Fibroblast of lung (primary cell): ENCODE measurements at places on chromosomes 12 and 14. TPM values are rescaled to one million over a fixed set of nuclear protein-coding genes. Genes with fewer than 3 reads are reported as not detected.

Gene KLRC3
- total RNA-seq: not detected in 2 replicates

Gene ENDOU
- 0.17 TPM in 1 of 2 replicates, not detected in the other for total RNA-seq

GRCh38 chr14:76088771-76089571 is 62.8 kb upstream of the GPATCH2L start:
- DNase-seq: no peak

GRCh38 chr14:60974090-60974651 is 6.7 kb downstream of the TRMT5 start:
- DNase-seq: peak; percentile 58

GRCh38 chr14:72588521-72588920 is 305.4 kb downstream of the DPF3 start:
- DNase-seq: no peak

DNA sequence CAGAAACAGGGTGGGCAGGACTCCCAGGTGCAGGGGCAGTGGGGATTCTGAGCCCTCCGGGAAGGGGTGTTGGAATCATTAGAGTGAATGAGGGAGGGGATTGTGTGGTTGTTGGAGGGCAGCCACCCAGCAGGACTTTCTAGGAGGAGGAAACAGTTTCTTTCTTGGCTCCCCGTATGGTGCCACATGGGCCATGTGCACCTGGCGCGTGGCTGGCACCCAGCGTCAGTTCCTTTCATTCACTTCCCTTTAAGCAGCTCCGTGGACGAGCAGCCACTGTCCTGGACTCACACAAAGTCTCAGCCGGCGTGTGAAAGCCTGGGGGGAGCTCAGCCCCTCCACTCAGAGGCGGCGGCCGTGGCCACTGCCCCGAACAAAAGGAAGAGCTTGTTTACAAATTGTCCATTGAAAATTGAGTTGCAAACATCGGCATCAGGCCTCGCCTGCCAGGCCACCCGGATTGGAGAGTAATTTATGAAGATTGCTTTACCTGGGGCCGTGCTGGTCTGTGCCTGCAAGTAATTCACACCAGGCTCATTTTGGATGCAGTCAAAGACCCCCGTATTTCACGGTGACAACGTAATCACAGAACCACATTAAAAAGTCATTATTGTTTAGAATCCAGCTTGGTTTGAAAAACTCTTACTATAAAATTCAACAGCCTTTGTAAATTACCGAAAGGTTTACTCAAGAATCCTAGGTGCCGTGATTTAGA is 101.7 kb upstream of the C14orf180 start:
- no peak for DNase-seq

- DNase-seq: no peak
Observed at GRCh38 chr14:68231898-68232297, 412.3 kb downstream of the RAD51B start.

- peak; percentile 38 for DNase-seq
Observed at GRCh38 chr12:25189656-25190055, 5.3 kb downstream of the DNAI7 start.

- DNase-seq: no peak
Observed at GRCh38 chr12:103986829-103987228, 21.2 kb downstream of the TDG start.

DNA sequence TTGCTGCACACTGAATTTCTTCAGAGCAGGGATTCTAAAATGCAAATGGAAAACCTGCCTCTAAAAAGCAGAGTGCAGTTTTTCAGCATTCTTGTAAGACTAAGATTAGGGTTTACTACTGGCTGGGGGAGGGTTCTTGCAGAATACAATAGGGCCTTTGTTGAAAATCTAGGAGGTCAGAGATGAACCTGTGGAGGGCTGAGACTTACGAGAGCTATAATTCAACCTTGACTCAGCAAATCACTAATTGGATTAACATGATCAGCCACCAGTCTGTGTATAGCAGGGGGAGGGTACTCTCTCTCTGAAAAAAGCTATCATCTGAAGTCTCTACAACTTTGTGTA is 92.6 kb upstream of the HIF1A start:
- DNase-seq: no peak

DNA sequence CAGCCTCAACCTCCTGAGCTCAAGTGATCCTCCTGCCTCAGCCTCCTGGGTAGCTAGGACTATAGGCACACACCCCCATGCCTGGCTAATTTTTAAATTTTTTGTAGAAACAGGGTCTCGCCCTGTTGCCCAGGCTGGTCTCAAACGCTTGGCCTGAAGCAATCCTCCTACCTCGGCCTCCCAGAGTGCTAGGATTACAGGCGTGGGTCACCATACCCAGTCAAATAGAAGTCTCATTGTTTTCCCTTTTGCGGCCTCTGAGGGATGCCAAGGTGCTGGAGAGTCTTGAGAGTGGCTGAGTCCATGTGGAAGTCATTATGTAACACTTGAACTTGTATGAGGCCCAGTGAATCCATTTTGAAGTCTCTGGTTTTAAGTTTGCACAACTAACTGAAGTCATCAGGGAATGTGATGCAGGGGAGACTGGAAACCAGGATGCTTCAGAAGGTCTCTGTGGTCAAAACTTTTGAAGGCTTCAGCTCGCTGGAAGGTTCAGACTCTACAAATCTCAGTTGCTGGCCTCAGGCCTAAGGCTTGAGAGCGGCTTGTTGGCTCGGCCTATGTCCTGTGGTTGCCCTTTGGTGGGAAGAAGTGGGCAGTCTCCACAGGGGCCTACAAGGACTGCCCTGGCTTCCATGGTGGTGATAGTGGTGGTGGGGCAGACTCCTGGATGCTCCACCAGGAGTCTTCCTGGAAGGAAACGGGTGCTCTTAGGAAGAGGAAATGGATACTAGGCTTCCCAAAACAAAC is 29.2 kb downstream of the GALNT16 start:
- no peak for DNase-seq
